Thyroid gland (tissue), 4 donors: ENCODE measurements at places on chromosomes 6 and 20. TPM values are rescaled to one million over a fixed set of nuclear protein-coding genes. Genes with fewer than 3 reads are reported as not detected.

- H3K27ac ChIP-seq: no peak overlapping the region
- H3K4me1 ChIP-seq: no peaks in the 10 kb centered on the region
- no peaks in the 10 kb centered on the region for H3K36me3 ChIP-seq
- H3K27me3 ChIP-seq: no peaks in the 10 kb centered on the region
- no peak overlapping the region for H3K4me3 ChIP-seq
Measured at GRCh38 chr6:81806793-81807565, 54.5 kb upstream of the TENT5A start.

DNA sequence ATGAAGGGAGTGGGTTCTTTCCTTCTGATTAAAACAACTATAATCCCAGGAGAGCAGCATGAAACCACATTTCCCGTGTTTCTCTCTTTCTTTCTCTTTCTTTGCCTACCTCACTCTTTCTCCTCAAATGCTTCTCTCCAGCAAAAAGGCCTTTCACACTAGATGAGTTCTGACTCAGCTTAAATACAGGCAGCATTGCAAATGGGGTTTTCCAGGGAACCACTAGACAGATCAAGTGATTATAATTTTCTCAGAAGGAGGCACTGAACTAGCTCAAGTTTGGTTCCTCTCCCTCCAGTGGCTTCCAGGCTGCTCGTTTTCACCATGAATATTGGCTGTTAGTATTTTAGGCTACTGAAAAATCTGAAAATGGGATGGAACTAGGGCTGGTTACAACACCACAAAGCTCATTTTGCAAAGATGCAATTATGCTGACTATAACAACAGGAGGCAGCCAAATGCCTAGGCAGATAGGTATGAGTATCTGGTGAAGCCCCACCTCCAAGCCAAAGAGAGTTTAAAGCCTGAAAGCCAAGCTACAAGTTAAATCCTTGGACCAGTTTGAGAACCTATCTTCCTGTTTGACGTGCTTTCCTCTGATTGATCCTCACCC, 260.0 kb downstream of the MMUT start:
- no peaks in the 10 kb centered on the region for H3K27me3 ChIP-seq
- no peak for DNase-seq
- H3K27ac ChIP-seq: no peak overlapping the region
- no peaks in the 10 kb centered on the region for H3K4me1 ChIP-seq

DNA sequence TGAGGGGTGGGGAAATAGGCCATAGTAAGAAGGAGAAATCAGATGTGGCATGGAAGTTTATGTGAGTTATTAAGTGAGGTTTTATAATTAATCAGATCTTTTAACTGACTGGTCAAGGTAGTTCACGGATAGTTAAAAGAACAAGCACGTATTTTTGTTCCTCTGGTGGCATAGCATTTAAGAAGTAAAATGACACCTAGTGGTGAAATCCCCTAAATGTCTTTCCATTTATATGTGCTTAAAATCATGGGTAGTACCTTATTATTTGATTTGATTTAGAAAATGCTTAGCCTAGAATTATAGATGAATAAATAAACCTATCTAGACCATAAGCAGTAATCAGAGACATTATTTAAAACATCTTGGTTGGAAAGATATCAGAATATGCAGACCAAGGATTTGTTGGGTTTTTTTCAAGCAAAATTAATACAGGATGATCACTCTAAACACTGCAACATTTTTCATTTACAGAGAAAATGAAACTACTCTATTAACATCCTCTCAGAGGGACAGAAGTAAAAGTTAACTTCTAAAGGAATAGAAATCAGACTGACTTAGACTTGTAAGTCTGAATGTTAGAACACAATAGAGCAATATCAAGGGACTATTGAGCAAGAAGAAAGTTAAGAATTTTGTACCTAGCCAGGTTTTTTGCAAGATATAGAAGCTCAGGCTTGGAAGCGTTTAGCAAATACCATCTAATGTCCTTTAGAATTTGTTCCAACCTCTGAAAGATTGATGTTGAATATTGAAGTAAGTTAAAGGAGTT, 81.1 kb downstream of the STXBP5 start:
- peaks cover 3% of the 10 kb centered on the region for H3K4me1 ChIP-seq
- no peak for DNase-seq
- no peaks in the 10 kb centered on the region for H3K27me3 ChIP-seq

DNA sequence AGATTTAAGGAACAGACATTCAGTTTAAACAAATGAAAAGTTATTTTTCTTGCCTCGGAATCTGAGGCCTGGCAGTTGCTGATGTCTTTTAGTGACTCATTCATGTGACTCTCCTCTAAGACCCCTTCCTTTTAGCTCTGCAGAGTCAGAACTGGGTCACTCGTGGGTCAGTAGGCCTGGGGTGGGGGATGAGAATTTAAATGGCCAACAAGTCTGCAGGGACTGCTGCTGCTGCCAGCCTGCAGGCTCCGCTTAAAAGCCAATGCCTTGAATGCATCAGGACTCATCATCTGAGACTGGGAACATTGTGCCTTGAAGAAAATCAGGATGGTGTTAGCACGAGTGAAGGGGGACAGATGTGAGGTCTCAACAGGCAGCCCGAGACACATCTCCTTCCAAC, 404.3 kb downstream of the CDH26 start:
- no peaks in the 10 kb centered on the region for H3K27me3 ChIP-seq
- H3K4me1 ChIP-seq: no peaks in the 10 kb centered on the region
- H3K36me3 ChIP-seq: no peaks in the 10 kb centered on the region
- H3K4me3 ChIP-seq: no peak overlapping the region
- H3K27ac ChIP-seq: no peak overlapping the region

- no peaks in the 10 kb centered on the region for H3K27me3 ChIP-seq
- H3K4me3 ChIP-seq: no peak overlapping the region
- H3K27ac ChIP-seq: no peak overlapping the region
- no peaks in the 10 kb centered on the region for H3K36me3 ChIP-seq
- H3K4me1 ChIP-seq: no peaks in the 10 kb centered on the region
Measured at GRCh38 chr20:10352934-10353824, 80.8 kb downstream of the MKKS start.

DNA sequence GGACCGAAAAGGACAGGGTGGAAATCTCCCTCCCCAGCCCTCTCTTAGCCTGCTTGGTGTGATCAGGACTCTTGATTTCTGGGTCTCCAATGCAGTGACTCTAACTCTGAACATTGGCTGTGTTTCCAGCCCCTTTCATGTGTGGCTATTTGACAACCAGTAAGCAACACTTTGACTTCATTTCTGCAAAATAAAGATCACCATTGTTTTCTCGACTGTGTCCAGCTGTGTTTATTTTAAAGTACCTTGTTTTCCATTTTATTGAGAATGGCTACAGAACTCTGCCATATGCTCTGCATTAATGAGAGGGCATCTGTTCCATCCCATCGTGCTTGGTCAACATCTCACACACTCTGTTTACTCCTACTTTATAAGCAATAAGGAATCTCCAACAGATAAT, 60.9 kb upstream of the TAGAP start:
- H3K27me3 ChIP-seq: no peaks in the 10 kb centered on the region
- H3K4me1 ChIP-seq: peaks cover 27% of the 10 kb centered on the region
- no peak overlapping the region for H3K4me3 ChIP-seq
- no peaks in the 10 kb centered on the region for H3K36me3 ChIP-seq
- DNase-seq: no peak

- H3K36me3 ChIP-seq: no peaks in the 10 kb centered on the region
- no peak overlapping the region for H3K27ac ChIP-seq
- DNase-seq: no peak
- H3K4me1 ChIP-seq: no peaks in the 10 kb centered on the region
Measured at GRCh38 chr20:53606364-53606985, 12.8 kb upstream of the ZNF217 start.

GRCh38 chr6:3259491-3259958, 778 bp downstream of the PSMG4 start:
- H3K27me3 ChIP-seq: no peaks in the 10 kb centered on the region
- H3K4me1 ChIP-seq: peaks cover 25% of the 10 kb centered on the region
- no peaks in the 10 kb centered on the region for H3K36me3 ChIP-seq
- H3K4me3 ChIP-seq: peak overlapping the region; percentile 97
- peak overlapping the region; percentile 69 for H3K27ac ChIP-seq

GRCh38 chr6:34465531-34466241, at the start of gene PACSIN1:
PACSIN1 (plus strand) TSS chr6:34466076; CDS start chr6:34526306, 60,230 bp downstream.
- peak; percentile 41 for DNase-seq
- H3K27ac ChIP-seq: no peak within 1 kb of the TSS
- H3K36me3 ChIP-seq: no peaks in the 10 kb centered on the region

GRCh38 chr6:21454262-21454661, 139.3 kb upstream of the SOX4 start:
- H3K36me3 ChIP-seq: no peaks in the 10 kb centered on the region
- H3K4me1 ChIP-seq: peaks cover 9% of the 10 kb centered on the region
- H3K4me3 ChIP-seq: no peak overlapping the region
- no peak overlapping the region for H3K27ac ChIP-seq
- no peaks in the 10 kb centered on the region for H3K27me3 ChIP-seq

GRCh38 chr6:151286214-151286613, 46.4 kb downstream of the AKAP12 start:
- H3K4me1 ChIP-seq: peaks cover 58% of the 10 kb centered on the region
- H3K27ac ChIP-seq: peak overlapping the region; percentile 77
- peak; percentile 75 for DNase-seq
- no peaks in the 10 kb centered on the region for H3K27me3 ChIP-seq

DNA sequence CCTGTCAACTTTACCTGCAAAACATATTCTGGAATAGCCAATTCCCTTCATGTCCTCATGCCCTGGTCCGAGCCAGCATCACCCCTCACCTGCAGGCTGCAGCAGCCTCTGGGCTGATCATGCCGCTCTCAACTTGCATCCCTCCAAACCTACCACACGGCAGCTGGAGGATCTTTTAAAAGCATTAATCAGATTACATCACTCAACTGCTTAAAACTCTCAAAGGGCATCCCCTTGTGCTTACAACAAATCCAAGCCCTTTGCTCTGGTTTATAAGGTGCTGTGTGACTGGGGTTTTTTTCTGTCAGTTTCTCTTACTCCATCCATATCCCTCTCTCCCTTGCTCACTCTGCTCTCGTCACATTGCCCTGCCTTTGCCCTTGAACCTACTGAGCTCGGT, 24.0 kb downstream of the CD40 start:
- no peak overlapping the region for H3K27ac ChIP-seq
- H3K4me1 ChIP-seq: peaks cover 21% of the 10 kb centered on the region
- no peaks in the 10 kb centered on the region for H3K36me3 ChIP-seq

DNA sequence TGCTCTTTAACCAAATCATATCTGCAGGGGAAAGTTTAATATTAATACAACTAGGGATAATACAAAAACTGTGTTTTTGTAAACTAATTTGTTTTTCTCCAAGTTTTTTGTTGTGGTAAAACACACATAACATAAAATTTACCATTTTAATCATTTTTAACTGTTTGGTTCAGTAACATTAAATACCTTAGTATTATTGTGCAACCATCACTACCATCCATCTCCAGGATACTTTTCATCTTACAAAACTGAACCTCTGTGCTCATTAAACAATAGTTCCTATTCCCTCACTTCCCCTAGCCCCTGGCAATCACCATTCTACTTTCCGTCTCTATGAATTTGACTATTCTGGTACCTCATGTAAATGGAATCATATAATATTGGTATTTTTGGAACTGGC, 15.9 kb downstream of the BEND6 start:
- H3K4me1 ChIP-seq: no peaks in the 10 kb centered on the region
- H3K27ac ChIP-seq: no peak overlapping the region
- H3K27me3 ChIP-seq: no peaks in the 10 kb centered on the region
- no peaks in the 10 kb centered on the region for H3K36me3 ChIP-seq
- DNase-seq: no peak

DNA sequence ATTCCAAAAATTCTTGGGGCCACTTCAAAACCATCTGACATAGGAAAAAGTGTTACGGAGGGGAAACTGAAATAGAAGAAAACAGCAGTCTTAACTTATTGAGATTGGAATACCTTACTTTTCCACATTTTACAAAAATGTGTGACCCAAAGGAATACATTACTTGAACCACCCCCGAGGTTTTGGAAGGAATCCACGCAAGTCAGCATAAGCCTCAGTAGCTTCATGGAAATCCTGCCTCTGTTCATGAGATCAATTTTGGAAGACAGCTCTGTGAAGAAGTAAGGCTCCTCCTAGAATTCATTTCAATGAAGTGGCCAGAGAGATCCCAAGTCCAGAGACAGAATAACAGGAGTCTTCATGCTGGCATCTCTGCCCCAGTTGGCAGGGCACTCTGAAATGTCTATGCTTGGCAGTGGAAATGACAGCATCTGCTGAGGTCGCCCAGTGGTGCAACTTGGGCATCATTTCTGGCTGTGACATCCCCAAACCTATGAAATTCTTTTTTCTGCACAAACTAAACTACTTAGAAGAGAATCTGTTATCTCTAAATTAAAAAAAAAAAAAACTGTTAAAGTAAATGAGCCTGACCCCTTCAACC, 132.5 kb downstream of the EPM2A start:
- no peak for DNase-seq
- H3K4me1 ChIP-seq: no peaks in the 10 kb centered on the region
- H3K36me3 ChIP-seq: no peaks in the 10 kb centered on the region
- no peaks in the 10 kb centered on the region for H3K27me3 ChIP-seq
- no peak overlapping the region for H3K27ac ChIP-seq

DNA sequence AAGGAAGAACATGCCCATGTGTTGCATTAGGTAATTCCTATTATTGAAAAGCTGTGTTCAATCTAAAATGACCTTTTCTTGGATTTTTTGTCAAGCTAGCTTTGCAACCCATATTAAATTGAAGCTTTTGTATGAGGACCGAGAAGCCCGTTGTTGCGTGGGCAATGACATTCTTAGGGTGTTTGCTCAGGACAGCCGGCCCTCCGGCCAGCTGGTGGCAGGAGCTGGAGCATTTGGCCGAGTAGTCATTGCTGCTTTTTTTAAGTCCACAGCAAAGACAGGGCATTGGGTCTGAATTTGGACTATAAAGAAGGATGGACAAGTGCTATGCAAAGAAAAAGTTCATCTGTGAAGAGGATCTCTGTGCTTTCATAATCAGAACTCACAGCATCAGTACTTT, 365.8 kb downstream of the SAMD5 start:
- H3K4me3 ChIP-seq: no peak overlapping the region
- no peaks in the 10 kb centered on the region for H3K27me3 ChIP-seq
- H3K27ac ChIP-seq: no peak overlapping the region
- H3K36me3 ChIP-seq: no peaks in the 10 kb centered on the region

DNA sequence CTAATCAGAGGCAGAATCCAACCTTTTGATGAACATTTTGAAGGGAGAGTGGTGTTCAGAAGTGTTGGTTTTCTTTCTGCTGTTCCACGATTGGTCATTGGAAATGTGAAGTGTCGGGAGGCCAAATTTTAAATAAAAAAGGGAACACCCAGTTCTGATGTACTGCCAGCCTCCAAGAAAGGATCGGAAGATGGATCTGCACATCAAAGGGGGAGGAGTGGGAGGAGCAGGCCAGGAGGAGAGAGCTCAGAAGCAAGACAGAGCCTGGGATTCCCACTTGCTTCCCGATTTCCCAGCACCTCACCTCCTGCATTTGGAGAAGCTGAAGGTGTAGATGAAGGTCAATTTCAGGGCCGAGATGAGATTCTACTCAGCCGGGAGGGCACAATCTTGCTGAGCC, 55.9 kb upstream of the NAA20 start:
- peaks cover 40% of the 10 kb centered on the region for H3K4me1 ChIP-seq
- H3K4me3 ChIP-seq: no peak overlapping the region
- H3K27me3 ChIP-seq: no peaks in the 10 kb centered on the region
- DNase-seq: no peak
- H3K27ac ChIP-seq: peak overlapping the region; percentile 75
- peaks cover 16% of the 10 kb centered on the region for H3K36me3 ChIP-seq

SMOC2 gene
- 25.7 TPM for total RNA-seq

ZFP57 gene
- total RNA-seq: not detected

BCKDHB gene
- total RNA-seq: 29.3 TPM

BLTP3A gene
- total RNA-seq: 17.9 TPM

FAM83C gene
- total RNA-seq: not detected

ACTL10 gene
- 2.3 TPM for total RNA-seq
